ENCODE measurements at places on chromosomes 11 and 22. TPM values are rescaled to one million over a fixed set of nuclear protein-coding genes. Genes with fewer than 3 reads are reported as not detected.

GRCh38 chr11:108253176-108253575 is 30.3 kb downstream of the ATM start:
- H3K27ac ChIP-seq: no peak overlapping the region
- no peak overlapping the region for H3K4me3 ChIP-seq
- no peak for DNase-seq
- peaks cover 8% of the 10 kb centered on the region for H3K4me1 ChIP-seq
- no peaks in the 10 kb centered on the region for H3K27me3 ChIP-seq
- H3K36me3 ChIP-seq: peaks cover 40% of the 10 kb centered on the region

- H3K4me1 ChIP-seq: peaks cover 8% of the 10 kb centered on the region
- H3K27me3 ChIP-seq: no peaks in the 10 kb centered on the region
- H3K36me3 ChIP-seq: peaks cover 13% of the 10 kb centered on the region
- DNase-seq: no peak
- H3K4me3 ChIP-seq: no peak overlapping the region
Measured at GRCh38 chr11:67195971-67196456, 70.3 kb upstream of the GRK2 start.

DNA sequence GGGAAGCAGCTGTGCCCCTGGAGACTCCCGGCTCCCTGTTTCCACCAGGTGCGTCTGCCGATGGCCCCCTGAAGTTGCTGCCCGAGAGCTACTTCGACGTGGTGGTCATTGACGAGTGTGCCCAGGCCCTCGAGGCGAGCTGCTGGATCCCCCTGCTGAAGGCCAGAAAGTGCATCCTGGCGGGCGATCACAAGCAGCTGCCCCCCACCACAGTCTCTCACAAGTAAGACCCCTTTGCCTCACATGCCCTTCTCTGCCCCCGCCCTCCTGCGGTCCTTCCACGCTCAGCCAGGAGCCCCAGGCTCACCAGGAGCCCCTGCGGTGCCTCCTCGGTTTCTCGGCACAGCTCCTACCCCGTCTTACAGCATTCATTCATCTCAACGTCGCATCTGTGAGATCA is 25.4 kb downstream of the IGHMBP2 start:
- no peak for DNase-seq
- H3K36me3 ChIP-seq: peaks cover 39% of the 10 kb centered on the region
- no peak overlapping the region for H3K27ac ChIP-seq
- no peaks in the 10 kb centered on the region for H3K4me1 ChIP-seq

- peaks cover 40% of the 10 kb centered on the region for H3K4me1 ChIP-seq
- H3K36me3 ChIP-seq: peaks cover 40% of the 10 kb centered on the region
- DNase-seq: no peak
- no peak overlapping the region for H3K4me3 ChIP-seq
- no peak overlapping the region for H3K27ac ChIP-seq
- no peaks in the 10 kb centered on the region for H3K27me3 ChIP-seq
Measured at GRCh38 chr22:49863931-49864330, 10.3 kb downstream of the ZBED4 start.

DNA sequence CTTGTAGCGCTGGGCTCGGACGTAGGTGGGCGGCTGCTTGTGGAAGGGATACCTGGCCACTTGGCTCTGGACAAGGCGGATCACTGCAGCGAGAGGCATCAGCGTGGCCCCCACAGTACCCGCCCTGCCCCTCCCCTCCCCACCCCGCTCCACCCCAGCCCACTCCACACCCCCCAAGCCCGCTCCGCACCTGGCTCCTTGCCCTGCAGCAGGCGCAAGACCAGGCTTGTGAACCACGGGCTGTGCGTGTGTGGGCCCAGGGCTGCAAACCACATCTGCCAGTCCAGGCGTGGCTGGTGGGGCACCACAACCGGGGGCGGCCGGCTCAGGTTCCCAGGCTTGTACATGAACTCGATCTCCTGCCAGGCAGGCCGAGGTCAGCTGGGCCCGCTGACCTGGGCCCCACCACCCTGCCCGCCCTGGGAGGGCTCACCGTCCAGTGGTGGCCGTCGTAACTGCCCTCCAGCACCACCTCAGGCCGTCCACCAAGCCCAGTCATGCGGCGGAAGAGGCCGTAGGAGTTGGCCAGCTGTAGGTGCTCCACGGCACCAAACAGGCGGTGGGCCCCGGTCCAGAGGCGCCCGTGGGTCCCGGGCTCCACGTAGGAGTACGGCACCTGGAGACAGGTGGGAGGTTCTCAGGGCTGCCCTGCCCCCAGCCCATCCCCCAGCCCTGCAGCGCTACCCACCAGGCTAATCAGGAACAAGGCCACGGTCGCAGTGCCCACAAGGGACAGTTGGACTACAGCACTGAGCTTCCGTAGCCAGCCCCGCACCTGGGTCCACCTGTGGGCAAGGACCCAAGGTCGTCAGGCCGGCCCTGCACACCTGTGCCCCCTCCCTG is 2.9 kb downstream of the LMF2 start:
- peaks cover 11% of the 10 kb centered on the region for H3K4me1 ChIP-seq
- peak overlapping the region; percentile 59 for H3K4me3 ChIP-seq
- H3K27me3 ChIP-seq: no peaks in the 10 kb centered on the region
- DNase-seq: no peak

ANO5 gene
- not detected for total RNA-seq

DNA sequence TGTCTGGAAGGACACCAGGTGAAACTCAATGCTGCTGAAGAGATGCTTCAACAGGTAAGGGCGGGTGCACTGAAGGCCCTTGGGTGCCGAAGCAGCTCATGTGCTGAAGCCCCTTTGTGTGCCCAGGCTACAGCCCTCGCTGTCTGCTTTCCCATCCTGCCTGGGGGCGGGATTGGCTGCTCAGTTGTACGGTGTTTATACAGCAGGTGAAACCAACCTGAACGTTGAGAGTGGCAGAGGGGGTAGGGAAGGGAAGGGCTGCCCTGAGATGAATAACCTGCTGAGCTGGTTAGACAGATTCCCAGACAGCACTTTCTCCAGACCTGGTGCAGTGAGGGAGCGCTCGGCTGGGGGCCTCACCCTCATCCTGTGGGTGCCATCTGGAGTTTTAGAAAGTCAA is 75.7 kb downstream of the CYB5R2 start:
- H3K4me3 ChIP-seq: no peak overlapping the region
- no peak for DNase-seq
- no peaks in the 10 kb centered on the region for H3K36me3 ChIP-seq
- H3K27ac ChIP-seq: no peak overlapping the region

MEI1 gene
- total RNA-seq: 22.3 TPM

- peaks cover 40% of the 10 kb centered on the region for H3K4me1 ChIP-seq
- no peak overlapping the region for H3K27ac ChIP-seq
- H3K36me3 ChIP-seq: peaks cover 1% of the 10 kb centered on the region
- peak; percentile 65 for DNase-seq
- peaks cover 6% of the 10 kb centered on the region for H3K27me3 ChIP-seq
Measured at GRCh38 chr22:37604875-37605274, 3.8 kb upstream of the GGA1 start.

DNA sequence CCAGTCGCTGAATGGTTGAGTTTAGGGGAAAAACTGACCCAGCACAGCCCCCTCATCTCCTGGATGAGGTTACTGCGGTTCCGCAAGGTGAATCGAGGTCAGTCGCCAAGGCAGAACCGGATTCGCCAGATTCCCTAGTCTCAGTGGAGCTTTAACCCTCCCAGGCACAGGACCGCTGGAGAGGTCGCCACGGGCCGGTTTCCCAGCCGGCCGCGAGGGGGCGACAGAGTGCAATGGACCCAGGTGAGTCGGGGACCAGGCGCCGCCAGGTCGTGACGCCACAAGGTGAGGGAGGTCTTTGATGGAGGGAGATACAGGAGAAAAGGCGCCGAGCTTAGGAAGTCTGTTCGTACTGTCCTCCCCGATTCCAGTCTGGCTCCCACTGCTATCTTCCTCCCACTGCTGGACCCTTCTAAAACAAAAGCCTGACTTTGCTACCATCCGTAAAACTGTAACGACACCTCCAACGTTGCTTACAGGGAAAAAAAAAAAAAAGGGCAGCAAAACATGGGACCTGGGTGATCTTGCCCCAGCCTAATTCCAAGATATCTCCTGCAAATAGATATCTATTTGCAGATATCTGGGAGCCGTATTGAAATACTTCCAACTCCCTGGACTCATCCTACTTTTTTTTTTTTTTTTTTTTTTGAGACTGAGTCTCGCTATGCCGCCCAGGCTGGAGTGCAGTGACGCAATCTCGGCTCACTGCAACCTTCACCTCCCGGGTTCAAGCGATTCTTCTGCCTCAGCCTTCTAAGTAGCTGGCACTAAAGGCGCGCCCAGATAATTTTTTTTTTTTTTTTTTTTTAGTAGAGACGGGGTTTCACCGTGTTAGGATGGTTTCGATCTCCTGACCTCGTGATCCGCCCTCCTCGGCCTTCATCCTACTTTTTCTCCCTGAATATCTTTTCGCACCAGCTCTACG is 1.4 kb upstream of the GGA1 start:
- DNase-seq: peak; percentile 83
- peak overlapping the region; percentile 98 for H3K27ac ChIP-seq
- H3K4me1 ChIP-seq: peaks cover 45% of the 10 kb centered on the region
- H3K27me3 ChIP-seq: peaks cover 6% of the 10 kb centered on the region

- H3K4me1 ChIP-seq: peaks cover 80% of the 10 kb centered on the region
- DNase-seq: peak; percentile 26
- no peaks in the 10 kb centered on the region for H3K27me3 ChIP-seq
- H3K27ac ChIP-seq: peak overlapping the region; percentile 98
Measured at GRCh38 chr22:41862160-41862529, 29.2 kb downstream of the SREBF2 start.

GRCh38 chr22:41732096-41732772 is 32.9 kb downstream of the MEI1 start:
- no peaks in the 10 kb centered on the region for H3K36me3 ChIP-seq
- no peak overlapping the region for H3K27ac ChIP-seq
- DNase-seq: no peak
- H3K27me3 ChIP-seq: no peaks in the 10 kb centered on the region

GRCh38 chr11:114251815-114252337 is 44.3 kb upstream of the NNMT start:
- no peaks in the 10 kb centered on the region for H3K4me1 ChIP-seq
- peaks cover 5% of the 10 kb centered on the region for H3K27me3 ChIP-seq
- no peaks in the 10 kb centered on the region for H3K36me3 ChIP-seq
- DNase-seq: no peak

SCGB2A2 gene
- total RNA-seq: not detected

GRCh38 chr11:33773404-33773986 is 825 bp downstream of the FBXO3 start:
- DNase-seq: peak; percentile 14
- peaks cover 37% of the 10 kb centered on the region for H3K4me1 ChIP-seq
- peak overlapping the region; percentile 79 for H3K27ac ChIP-seq
- H3K4me3 ChIP-seq: peak overlapping the region; percentile 94
- H3K27me3 ChIP-seq: peaks cover 24% of the 10 kb centered on the region

MISFA gene
- total RNA-seq: 5.1 TPM

Measured in activated T-helper 1 cell treated with anti-CD3 and anti-CD28 coated beads, Interleukin-12 subunit alpha, Interleukin-12 subunit beta, Interleukin-2, Interleukin-4 antibody, amounts not matched to agents 30 ng/mL and 10 ng/mL and 1 ng/mL, durations not matched to agents 14 hours and 24 hours and 36 hours (primary cell).